ENCODE measurements at places on chromosomes 5 and 9.
A peak's percentile ranks its signal among the peaks of the same experiment; 100 is the strongest.

GRCh38 chr5:123261752-123262151, 161.5 kb downstream of the CEP120 start:
- no peak for DNase-seq

- DNase-seq: peak; percentile 80
Observed at GRCh38 chr5:11588803-11589202, 315.4 kb downstream of the CTNND2 start.

DNA sequence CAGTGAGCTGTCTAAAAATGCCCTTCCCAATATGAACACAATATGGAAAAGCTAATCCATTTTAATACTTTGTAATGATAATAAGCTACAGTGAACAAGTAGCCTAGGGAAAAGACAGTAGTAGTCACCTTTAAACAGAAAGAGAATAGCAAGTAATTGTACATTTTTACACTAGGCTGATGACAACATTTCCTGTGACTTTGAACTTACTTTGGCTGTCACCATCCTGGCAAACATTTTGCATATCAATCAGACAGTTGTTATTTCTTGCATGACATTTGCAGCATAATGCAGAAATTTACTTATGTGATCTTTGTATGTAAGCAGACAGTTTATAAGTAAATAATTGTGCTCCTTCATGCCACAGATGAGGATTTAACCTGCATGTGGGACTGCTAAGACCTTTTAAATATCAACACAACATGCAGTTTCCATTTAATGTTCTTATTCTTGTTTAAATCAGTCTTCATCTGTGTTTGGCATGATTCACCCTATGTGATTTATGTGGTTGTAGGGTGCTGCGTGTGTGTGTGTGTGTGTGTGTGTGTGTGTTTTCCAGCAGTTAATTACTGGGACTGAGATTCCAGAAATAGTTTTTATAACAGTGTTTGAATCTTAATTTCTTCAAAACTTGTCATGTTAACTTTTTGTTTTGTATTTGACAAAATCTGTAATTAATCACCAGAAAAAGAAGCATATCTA, 997.1 kb upstream of the ARRDC3 start:
- DNase-seq: no peak

GRCh38 chr5:154090656-154091055, 51.9 kb downstream of the MFAP3 start:
- DNase-seq: no peak

DNA sequence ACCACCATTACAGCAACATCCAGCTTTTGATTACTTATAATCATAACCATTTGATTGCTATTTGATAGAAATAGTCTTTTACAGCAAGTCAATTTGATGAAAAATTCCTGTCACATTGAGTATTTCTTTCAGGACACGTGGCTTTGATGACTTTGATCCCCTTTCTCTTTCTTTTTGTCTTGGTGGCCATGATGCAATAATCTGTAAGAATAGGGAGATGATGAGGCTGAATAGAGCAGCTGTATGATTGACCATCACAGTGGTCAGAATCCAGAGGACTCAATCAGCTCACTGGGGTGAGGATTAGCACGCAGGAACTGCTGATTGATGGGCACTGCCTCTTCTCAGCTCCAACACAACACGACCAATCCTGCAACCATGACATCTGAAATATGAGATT, 262.7 kb downstream of the PARP8 start:
- no peak for DNase-seq
